ENCODE measurements at places on chromosomes 13 and 19.

DNA sequence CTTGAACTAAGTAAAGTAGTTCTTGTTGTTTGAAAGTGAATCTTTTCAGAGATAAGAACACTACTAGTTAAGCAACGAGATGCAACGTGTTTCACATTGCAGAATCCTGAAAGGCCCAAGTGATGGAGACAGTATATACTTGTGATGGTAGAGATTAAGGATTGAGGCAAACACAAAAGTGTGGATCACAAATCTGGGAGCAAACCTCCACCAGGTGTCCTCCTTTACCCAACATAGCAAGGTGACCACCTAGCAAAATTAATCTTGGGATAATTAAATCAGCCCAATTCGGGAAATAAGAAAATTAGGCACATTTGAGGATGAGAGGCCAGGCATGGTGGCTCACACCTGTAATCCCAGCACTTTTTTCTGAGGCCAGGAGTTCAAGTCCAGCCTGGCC, 563.9 kb downstream of the DACH1 start:
- no peak for DNase-seq

GRCh38 chr19:13022859-13023636, 27.8 kb downstream of the NFIX start:
- DNase-seq: no peak

GRCh38 chr13:111632906-111633305, 312.5 kb downstream of the TEX29 start:
- DNase-seq: no peak

- DNase-seq: no peak
Measured at GRCh38 chr19:39411081-39411831, 1.2 kb upstream of the PLEKHG2 start.

- no peak for DNase-seq
Measured at GRCh38 chr13:43730642-43731041, 56.1 kb downstream of the ENOX1 start.

GRCh38 chr19:1166872-1167573, 7.0 kb downstream of the SBNO2 start:
- DNase-seq: no peak

- DNase-seq: no peak
Measured at GRCh38 chr13:30666113-30666512, 48.4 kb downstream of the USPL1 start.

- DNase-seq: no peak
Measured at GRCh38 chr19:8352134-8352827, 9.2 kb upstream of the KANK3 start.

GRCh38 chr19:48506138-48506733, 5.4 kb downstream of the LMTK3 start:
- DNase-seq: no peak

DNA sequence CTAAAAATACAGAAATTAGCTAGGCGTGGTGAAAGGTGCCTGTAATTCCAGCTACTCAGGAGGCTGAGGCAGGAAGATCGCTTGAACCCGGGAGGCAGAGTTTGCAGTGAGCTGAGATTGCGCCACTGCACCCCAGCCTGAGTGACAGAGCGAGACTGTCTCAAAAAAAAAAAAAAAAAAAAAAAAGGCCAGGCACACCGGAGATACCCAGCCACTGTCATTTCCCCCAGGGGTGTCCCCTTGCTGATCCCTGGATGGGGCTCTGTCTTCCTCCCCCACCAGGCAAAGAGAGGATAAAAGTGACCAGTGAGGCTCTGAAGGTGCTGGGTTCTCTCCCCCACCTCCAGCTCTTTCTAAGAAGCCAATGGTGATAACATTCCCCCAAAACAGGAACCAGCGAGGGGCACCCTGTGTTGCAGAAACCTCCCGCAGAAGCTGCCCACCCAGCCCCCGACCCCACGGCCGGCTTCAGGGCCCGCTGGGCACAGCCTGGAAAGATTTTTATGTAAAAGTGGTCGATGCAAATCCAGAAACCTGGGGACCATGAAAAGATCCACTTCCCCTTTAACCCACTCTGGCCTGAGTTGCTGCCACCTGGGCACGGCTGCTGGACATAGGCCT, 61.4 kb upstream of the KLF2 start:
- DNase-seq: no peak

DNA sequence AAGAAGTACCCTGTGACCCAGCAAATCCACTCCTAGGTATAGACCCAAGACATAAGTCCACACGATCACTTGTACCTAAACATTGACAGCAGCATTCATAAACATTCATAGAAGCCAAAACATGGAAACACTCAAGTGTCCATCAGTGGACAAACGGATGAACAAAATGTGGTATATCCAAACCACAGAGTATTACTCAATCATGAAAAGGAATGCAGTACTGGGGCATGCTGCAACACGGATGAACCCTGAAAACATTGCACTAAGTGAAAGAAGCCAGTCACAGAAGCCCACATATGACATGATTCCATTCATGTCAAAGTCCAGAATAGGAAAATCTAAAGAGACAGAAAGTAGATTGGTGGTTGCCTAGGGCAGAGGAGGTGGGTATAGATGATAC, 22.8 kb upstream of the CCNE1 start:
- DNase-seq: no peak

DNA sequence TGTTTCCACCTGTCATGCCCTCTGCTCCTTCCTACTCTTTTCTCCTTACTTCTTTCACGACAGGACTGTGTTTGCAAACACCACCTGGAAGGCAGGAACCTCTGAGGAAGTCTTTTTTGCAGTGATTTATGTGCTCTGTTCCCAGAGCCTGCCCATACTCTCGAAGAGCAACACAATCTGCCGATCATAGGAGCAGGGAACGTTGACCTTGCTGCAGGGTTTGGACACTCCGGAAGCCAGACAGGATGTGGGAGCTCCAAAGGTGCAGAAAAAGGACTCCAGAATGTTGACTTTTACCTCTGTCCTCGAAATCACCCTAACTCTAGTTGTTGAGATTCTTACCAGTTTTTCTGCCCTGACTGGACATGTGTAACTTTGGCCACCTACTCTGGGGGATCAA, 8.6 kb upstream of the ZNF181 start:
- DNase-seq: no peak

- no peak for DNase-seq
Measured at GRCh38 chr13:52383366-52383765, 22.6 kb downstream of the THSD1 start.

DNA sequence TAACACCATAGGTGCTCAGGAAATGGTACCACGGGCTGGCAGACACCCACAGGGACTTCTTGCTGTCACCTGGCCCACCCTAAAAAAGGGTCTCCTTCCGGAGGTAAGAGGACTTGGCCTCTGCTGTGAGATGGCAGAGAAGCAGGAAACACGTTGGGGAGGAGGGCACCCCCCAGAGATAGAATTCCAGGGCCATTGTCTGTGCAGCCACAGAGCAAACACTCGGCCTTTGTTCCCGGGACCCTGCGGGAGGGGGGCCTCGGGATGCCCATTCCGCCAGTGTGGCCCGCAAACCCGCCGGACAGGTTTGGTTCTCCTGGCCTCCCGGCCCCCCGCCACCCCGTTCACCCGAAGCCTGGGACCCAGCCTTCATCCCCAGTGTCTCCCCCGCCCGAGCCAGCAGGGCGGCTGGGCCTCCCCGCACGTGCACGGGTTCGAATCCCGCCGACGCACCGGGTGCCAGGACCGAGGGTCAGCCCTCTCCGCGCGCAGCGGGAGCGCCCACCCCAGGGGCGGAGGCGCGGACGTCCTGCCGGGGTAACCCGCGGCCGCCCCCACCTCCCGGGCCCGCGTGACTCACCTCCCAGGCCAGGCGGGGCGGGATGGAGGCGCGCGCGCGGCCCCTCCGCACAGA, 714 bp downstream of the PLPP2 start:
- no peak for DNase-seq

DNA sequence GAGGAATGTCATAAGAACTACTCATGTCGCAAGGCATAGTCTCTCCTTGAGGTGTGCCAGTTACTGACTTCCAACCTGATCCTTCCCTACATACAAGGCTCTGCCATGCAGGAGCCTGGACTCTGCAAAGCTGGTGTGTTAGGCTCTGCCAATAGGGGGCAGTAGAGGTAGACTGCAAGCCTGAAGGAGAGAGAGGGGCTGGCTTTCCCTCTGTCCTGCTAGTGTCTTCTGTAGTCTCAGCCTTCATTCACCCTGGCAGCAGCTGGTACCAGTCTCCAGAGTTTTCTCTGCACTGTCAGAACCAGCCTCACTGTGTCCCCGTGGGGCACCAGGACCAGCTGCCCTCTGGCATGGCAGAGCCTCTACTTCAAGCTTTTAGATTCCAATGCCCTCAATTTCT, 14.5 kb downstream of the SHISA2 start:
- DNase-seq: no peak

DNA sequence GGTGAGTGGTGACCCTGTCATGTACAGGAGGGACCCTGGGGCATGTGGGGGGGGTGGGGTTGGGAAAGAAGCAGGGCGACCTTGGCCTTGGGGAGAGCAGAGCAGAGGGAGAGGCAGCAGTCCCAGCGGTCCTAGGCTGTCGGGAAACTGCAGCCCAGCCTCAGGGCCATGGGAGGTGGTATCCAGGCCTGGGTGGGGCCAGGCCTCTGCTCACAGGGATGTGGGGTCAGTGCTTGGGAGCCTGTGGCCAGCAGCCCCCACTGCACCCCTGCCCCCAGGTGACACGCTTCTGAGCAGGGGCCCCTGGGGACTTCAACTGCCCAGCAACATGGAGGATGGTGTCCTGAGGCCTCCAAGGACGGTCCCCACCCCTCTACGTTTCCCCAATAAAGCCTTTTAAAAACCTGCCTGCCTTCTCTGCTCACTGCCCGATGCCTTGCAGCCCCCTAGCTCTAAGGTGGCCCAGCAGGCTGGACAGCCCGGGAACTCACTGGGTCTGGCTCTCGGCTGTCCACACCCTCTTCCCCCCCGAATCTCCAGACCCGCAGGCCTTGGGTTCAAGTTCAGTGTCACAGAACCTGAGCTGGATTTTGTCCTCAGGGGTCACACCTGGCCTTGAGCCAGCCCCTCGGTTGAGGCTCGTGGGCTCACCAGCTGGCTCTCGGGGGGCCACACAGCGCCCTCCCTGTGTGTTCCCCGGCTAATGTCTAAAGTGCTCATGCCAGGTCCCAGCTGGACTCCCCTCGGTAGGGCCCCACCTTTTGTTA, 6.9 kb downstream of the PNKP start:
- DNase-seq: no peak

DNA sequence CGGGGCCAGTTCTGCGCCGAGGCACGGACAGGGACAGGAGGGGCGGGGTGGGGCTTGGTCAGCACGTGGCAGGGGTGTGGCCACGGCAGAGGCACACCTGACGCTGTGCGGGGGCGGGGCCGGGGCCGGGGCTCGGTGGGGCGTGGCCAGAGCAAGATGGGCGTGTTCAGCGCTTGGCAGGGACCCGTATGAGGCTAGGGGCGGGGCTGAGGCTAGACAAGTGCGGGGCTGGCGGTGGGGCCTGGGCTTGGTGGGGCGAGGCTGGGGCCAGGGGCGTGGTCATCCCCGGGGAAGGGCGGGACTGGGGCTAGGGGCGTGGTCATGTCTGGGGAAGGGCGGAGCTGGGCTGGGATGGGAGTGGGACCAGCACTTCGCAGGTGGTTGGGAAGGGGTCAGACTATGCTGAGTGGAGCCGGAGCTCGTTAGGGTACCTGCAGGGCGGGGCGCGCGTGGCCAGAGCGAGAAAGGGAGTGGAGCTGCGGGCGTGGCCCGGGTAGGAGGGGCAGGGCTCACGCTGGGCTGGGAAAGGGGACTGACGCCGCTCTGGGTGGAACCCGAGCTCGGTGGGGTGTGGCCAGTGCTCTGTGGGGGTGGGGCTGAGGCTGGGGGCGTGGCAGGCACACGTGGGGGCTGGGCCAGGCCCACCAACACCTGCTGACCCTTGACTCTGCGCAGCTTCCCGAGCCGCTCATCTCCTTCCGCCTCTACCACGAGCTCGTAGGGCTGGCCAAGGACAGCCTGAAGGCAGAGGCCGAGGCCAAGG, 12.8 kb downstream of the POLR2E start:
- DNase-seq: no peak

- no peak for DNase-seq
Measured at GRCh38 chr13:26618726-26619125, 61.2 kb downstream of the WASF3 start.

GRCh38 chr13:48564056-48564455, 31.2 kb upstream of the RCBTB2 start:
- DNase-seq: no peak

DNA sequence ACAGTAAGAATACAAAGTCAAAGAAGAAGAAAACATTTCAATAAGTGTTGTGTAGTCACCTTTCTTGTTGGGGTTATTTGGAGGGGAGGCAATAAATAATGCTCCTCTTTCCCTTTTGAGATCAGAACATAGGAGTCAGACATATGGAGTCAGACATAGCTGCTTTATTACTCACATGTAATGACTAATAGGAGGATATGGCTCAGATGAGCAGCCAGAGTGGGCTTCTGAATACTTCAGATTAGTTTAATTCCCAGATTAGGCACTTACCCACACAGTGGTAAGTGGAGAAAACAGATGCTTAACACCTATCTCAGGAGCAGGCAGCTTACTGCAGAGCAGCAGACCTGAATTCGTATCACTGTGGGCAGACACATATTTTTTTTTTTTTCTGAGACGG, 31.7 kb upstream of the C1QTNF9B start:
- DNase-seq: no peak

DNA sequence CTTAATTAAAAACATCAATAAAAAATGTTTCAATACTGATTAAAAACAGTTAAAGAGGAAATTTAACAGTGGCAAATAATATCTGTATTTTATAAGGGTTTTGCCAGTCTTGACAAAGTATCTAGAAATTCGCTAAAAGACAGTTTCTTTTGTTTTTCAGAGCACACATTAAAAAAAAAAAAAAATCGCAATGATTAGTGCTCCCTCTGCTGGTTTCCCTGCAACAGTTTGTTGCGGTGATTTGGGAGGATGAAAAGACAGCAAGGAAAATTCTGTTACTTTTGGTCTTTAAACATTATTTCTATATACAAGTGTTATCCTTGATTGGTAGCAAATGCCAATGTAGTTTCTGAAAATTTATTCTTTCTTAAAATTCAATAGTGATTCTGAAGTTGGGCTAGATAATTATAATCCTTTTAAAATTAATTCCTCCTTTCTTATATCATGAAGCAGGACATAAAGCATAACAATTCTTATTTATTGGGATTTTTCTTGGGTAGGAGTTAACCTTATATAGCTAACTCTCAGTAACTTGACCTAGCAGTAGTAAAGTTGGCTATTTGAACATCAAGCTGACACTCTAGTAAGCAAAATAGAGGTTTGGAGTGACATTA, 23.1 kb upstream of the SPRY2 start:
- DNase-seq: no peak

DNA sequence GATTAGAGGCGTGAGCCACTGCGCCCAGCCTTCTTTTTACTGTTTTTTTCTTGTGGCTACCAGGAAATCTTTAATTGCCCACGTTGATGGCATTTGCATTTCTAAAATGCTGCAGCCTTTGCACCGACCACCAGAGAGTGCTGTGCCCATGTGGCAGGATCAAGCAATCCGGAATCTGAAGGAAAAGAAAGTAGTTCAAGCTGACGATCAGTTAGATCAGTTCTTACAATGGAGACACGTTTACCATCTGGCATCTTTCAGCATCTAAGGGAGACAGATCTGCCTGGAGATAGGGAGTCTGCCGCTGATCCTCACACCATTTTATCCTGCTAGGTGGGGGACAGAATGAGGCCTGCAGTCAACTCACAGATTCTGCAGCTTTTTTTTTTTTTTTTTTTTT, 19.9 kb downstream of the TINCR start:
- DNase-seq: no peak
